ENCODE measurements at places on chromosomes 4 and X. TPM values are rescaled to one million over a fixed set of nuclear protein-coding genes. Genes with fewer than 3 reads are reported as not detected.
A peak's percentile ranks its signal among the peaks of the same experiment; 100 is the strongest.

The MAGEC2 gene
- total RNA-seq, result not detected

The GAGE2A gene
- total RNA-seq, result not detected

The SPCS3 gene
- 195 TPM for total RNA-seq

The SMR3B gene
- total RNA-seq, result not detected

The VCX gene
- total RNA-seq, result not detected

The CPZ gene
- total RNA-seq, result 3.0 TPM

The CT45A5 gene
- total RNA-seq, result not detected

The CDX4 gene
- total RNA-seq, result not detected

The CEP135 gene
- 4.5 TPM for total RNA-seq

The GAGE12H gene
- not detected for total RNA-seq

The MAGED4B gene
- total RNA-seq, result 53.6 TPM

The FRMPD3 gene
- 0.11 TPM for total RNA-seq

The HS3ST1 gene
- not detected for total RNA-seq

The PPP1R2C gene
- total RNA-seq, result not detected

The MGAT4D gene
- not detected for total RNA-seq

The SSX4B gene
- not detected for total RNA-seq

GRCh38 chrX:65685112-65685511, 17.7 kb downstream of the MSN start:
- H3K4me1 ChIP-seq, result peaks cover 72% of the 10 kb centered on the region
- H3K27me3 ChIP-seq, result peaks cover 3% of the 10 kb centered on the region
- H3K36me3 ChIP-seq, result peaks cover 4% of the 10 kb centered on the region
- no peak for DNase-seq

- H3K27ac ChIP-seq, result no peak overlapping the region
- DNase-seq, result no peak
- H3K4me1 ChIP-seq, result no peaks in the 10 kb centered on the region
- no peak overlapping the region for H3K4me3 ChIP-seq
Measured at GRCh38 chr4:23736466-23736865, 153.4 kb downstream of the PPARGC1A start.

DNA sequence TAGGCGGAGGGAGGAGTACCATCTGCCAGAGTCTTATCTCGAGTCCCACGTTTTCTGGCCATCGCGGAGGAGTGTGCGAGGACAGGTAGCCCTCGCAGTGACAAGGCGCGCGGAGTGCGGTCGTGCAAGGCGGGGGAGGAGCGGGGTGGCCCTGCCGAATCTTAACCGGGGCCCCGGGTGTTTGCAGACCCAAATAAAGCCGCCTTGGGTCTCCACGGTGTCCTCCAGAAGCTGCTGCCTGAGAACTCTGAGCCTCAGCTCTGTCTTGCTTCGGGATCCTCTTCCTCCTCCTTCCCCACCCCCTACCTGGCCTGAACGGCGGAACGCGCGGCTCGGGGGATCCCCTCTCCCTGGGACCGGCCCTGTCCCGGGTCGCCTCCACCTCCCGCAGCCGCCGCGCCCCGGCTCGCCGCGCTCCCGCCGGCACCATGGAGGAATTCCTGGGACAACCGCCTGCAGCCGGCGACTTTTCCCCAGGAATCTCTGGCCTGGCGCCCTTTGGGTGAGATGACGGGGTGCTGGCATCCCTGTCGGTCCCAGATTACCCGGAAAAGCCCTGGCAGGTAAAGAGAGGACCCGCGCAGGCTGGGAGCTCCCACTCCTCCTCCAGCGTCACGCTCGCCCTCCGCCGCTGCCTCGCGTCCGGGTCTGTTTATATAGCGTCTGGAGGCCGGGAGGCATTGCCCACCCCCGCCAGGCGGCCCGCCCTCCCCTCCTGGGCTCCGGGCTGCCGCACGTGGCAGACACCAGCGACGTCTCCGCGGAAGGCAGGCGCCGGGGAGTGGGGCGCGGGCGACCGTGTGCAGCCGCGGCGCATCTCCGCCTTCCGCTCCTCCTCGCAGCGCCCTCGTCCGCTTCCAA, at the start of gene GALNTL6:
GALNTL6 (plus strand) TSS at position 740 of the 861 bp plus-strand sequence.
- H3K27me3 ChIP-seq, result peaks cover 7% of the 10 kb centered on the region
- DNase-seq, result no peak
- H3K36me3 ChIP-seq, result no peaks in the 10 kb centered on the region

- no peak for DNase-seq
- peaks cover 7% of the 10 kb centered on the region for H3K4me1 ChIP-seq
- H3K27ac ChIP-seq, result no peak overlapping the region
Measured at GRCh38 chr4:5683566-5683965, 24.8 kb downstream of the EVC2 start.

GRCh38 chr4:141039156-141039555, 94.1 kb downstream of the RNF150 start:
- peaks cover 38% of the 10 kb centered on the region for H3K4me1 ChIP-seq
- no peak overlapping the region for H3K27ac ChIP-seq
- no peaks in the 10 kb centered on the region for H3K27me3 ChIP-seq
- peaks cover 6% of the 10 kb centered on the region for H3K36me3 ChIP-seq

- H3K27ac ChIP-seq, result peak overlapping the region; percentile 99
- peaks cover 2% of the 10 kb centered on the region for H3K27me3 ChIP-seq
- H3K36me3 ChIP-seq, result peaks cover 39% of the 10 kb centered on the region
- H3K4me1 ChIP-seq, result peaks cover 66% of the 10 kb centered on the region
- peak; percentile 89 for DNase-seq
Measured at GRCh38 chr4:5635826-5636195, 72.5 kb downstream of the EVC2 start.

- no peaks in the 10 kb centered on the region for H3K36me3 ChIP-seq
- H3K27ac ChIP-seq, result no peak overlapping the region
- peaks cover 1% of the 10 kb centered on the region for H3K27me3 ChIP-seq
Measured at GRCh38 chr4:143035661-143036060, 149.1 kb upstream of the USP38 start.

GRCh38 chr4:41638866-41639265, 100.9 kb downstream of the LIMCH1 start:
- DNase-seq, result no peak
- H3K4me1 ChIP-seq, result peaks cover 52% of the 10 kb centered on the region
- H3K36me3 ChIP-seq, result peaks cover 4% of the 10 kb centered on the region

- H3K4me1 ChIP-seq, result no peaks in the 10 kb centered on the region
- H3K27ac ChIP-seq, result no peak overlapping the region
- no peak for DNase-seq
- H3K36me3 ChIP-seq, result no peaks in the 10 kb centered on the region
- no peak overlapping the region for H3K4me3 ChIP-seq
- H3K27me3 ChIP-seq, result no peaks in the 10 kb centered on the region
Measured at GRCh38 chr4:133929531-133930239, 271.9 kb downstream of the PABPC4L start.

- H3K4me1 ChIP-seq, result no peaks in the 10 kb centered on the region
- no peak overlapping the region for H3K4me3 ChIP-seq
- no peak overlapping the region for H3K27ac ChIP-seq
- DNase-seq, result no peak
- H3K27me3 ChIP-seq, result no peaks in the 10 kb centered on the region
Measured at GRCh38 chr4:150694438-150694837, 112.5 kb downstream of the MAB21L2 start.

GRCh38 chrX:56857042-56857441, 128.0 kb downstream of the NBDY start:
- no peak for DNase-seq
- H3K27me3 ChIP-seq, result peaks cover 5% of the 10 kb centered on the region
- H3K4me1 ChIP-seq, result no peaks in the 10 kb centered on the region
- H3K36me3 ChIP-seq, result no peaks in the 10 kb centered on the region

- DNase-seq, result no peak
- H3K27ac ChIP-seq, result no peak overlapping the region
Measured at GRCh38 chrX:6041630-6042029, 187.0 kb downstream of the NLGN4X start.

- DNase-seq, result no peak
- no peaks in the 10 kb centered on the region for H3K36me3 ChIP-seq
- peaks cover 6% of the 10 kb centered on the region for H3K27me3 ChIP-seq
- no peak overlapping the region for H3K27ac ChIP-seq
Measured at GRCh38 chrX:46039526-46039925, 505.7 kb downstream of the ZNF674 start.

DNA sequence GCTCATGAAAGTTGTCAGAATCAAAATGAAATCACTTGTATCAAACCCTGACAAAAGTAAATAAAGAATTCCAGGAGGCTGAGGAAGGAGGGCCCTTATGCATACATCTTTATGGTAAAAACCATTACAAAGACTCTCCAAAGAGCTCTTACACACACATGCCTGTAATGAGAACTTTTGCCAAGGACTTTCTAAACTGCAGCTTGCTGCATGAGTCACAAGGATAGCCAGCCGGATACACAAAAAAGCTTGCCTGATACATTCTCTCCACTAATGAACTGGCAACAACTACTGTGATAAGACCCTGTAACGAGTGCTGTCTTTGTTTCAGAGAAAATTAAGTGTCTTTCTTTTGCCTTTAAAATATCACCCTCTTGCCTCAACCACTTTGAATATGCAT, 618.1 kb downstream of the PPP4R3C start:
- no peak for DNase-seq
- H3K4me3 ChIP-seq, result no peak overlapping the region
- no peak overlapping the region for H3K27ac ChIP-seq
- no peaks in the 10 kb centered on the region for H3K4me1 ChIP-seq
- no peaks in the 10 kb centered on the region for H3K27me3 ChIP-seq

- H3K27me3 ChIP-seq, result no peaks in the 10 kb centered on the region
- peaks cover 35% of the 10 kb centered on the region for H3K4me1 ChIP-seq
- H3K27ac ChIP-seq, result no peak overlapping the region
- no peak for DNase-seq
- no peak overlapping the region for H3K4me3 ChIP-seq
Measured at GRCh38 chrX:13074297-13075262, 30.2 kb upstream of the FAM9C start.

- H3K4me1 ChIP-seq, result no peaks in the 10 kb centered on the region
- H3K4me3 ChIP-seq, result peak overlapping the region; percentile 32
- peak; percentile 53 for DNase-seq
- H3K27ac ChIP-seq, result no peak overlapping the region
- peaks cover 1% of the 10 kb centered on the region for H3K27me3 ChIP-seq
Measured at GRCh38 chrX:14095702-14096101, 66.0 kb upstream of the GEMIN8 start.

GRCh38 chrX:2692221-2693112, 1.4 kb downstream of the CD99 start:
- H3K4me3 ChIP-seq, result peak overlapping the region; percentile 99
- peaks cover 44% of the 10 kb centered on the region for H3K36me3 ChIP-seq

DNA sequence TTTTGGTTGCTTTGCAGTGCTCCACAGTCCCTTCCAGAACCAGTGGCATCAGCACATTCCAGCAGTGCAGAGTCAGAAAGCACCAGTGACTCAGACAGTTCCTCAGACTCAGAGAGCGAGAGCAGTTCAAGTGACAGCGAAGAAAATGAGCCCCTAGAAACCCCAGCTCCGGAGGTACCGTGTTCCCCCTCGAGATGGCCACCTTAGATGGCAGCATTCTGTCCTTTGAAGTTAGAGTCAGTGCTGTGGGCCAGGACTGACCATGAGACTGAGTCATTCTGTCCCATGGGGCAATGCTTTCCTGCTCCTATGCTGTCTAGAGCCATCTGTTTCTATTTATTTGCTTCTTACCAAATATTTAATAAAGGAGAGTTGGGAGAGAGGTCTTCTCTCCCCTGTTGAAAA, 112.3 kb downstream of the KLHL8 start:
- H3K4me1 ChIP-seq, result peaks cover 66% of the 10 kb centered on the region
- H3K36me3 ChIP-seq, result peaks cover 20% of the 10 kb centered on the region
- H3K27me3 ChIP-seq, result no peaks in the 10 kb centered on the region
- peak; percentile 90 for DNase-seq

DNA sequence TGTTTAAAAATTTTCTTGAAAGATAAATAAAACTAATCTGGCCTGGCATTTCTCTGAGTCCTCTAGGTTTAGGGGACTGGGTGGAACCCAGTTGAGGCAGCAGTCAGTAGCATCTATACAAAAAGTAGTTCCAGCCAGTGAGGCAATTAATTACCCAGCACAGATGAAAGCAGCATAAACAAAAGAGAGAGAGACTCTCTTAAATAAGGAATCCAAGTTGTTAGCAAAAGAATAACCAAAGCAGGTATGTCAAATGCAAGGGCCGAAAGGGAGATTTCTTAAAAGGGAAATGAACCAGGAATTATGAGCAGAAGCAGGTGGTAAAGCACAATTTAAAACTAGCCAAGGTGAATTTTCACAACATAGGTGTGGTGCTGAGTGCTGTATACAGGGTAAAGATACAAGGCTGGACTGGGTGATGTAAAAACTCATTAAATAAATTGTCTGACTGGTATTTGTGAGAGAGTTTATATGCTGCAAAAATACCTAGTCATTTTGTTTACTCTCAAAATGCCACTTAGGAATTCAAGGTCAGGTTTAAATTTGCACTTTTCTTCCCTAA, 94.6 kb upstream of the GALNT7 start:
- H3K27me3 ChIP-seq, result peaks cover under 1% of the 10 kb centered on the region
- H3K27ac ChIP-seq, result no peak overlapping the region
- H3K4me1 ChIP-seq, result no peaks in the 10 kb centered on the region
- DNase-seq, result no peak

GRCh38 chr4:137267024-137267423, 265.3 kb downstream of the PCDH18 start:
- no peak overlapping the region for H3K27ac ChIP-seq
- no peak overlapping the region for H3K4me3 ChIP-seq
- no peaks in the 10 kb centered on the region for H3K36me3 ChIP-seq
- DNase-seq, result peak; percentile 48

DNA sequence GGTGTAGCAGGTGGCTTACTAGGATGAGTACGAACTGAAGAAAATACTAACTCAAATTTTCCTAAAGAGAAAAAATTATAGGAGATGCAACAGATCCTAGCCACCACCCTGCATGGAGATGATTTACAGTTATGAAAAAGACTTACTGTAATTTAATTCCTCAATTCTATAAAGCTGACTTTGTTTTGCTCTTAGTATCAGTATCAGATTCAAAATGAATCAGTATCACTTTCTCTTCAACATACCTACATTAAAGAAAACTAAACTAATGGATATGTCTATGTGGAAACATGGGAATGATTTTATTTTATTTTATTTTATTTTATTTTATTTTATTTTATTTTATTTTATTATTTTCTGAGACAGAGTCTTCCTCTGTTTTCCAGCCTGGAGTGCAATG, 525.8 kb downstream of the NLGN4X start:
- H3K27me3 ChIP-seq, result no peaks in the 10 kb centered on the region
- no peak overlapping the region for H3K27ac ChIP-seq
- no peak overlapping the region for H3K4me3 ChIP-seq
- no peaks in the 10 kb centered on the region for H3K4me1 ChIP-seq

DNA sequence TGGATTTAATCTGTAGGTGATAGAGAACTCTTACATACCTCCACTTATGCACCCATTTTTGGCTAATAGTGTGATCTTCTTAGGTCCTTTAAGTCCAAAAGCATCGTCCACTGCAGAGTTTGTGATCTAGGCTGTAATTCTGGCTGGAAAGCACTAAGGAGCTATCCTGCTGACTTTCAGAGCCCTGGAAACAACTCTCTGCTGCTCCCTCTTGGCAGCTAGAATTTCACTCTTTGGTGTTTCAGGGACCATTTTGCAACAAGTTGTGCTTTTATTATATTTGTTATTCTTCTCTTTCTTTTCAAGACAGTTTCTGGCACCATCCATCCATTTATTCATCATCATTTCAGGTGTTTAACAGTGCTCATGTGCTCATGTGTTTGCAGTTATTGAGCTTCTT, 130.0 kb downstream of the RBM46 start:
- DNase-seq, result no peak
- no peak overlapping the region for H3K27ac ChIP-seq
- peaks cover 2% of the 10 kb centered on the region for H3K27me3 ChIP-seq
- no peak overlapping the region for H3K4me3 ChIP-seq
